ENCODE measurements at places on chromosomes 13 and 19. TPM values are rescaled to one million over a fixed set of nuclear protein-coding genes. Genes with fewer than 3 reads are reported as not detected.

FOXA3 gene
- 23.5 TPM for total RNA-seq

ZNF230 gene
- total RNA-seq: 8.5 TPM

B3GNT8 gene
- 4.4 TPM for total RNA-seq

SPACA4 gene
- not detected for total RNA-seq

DNA sequence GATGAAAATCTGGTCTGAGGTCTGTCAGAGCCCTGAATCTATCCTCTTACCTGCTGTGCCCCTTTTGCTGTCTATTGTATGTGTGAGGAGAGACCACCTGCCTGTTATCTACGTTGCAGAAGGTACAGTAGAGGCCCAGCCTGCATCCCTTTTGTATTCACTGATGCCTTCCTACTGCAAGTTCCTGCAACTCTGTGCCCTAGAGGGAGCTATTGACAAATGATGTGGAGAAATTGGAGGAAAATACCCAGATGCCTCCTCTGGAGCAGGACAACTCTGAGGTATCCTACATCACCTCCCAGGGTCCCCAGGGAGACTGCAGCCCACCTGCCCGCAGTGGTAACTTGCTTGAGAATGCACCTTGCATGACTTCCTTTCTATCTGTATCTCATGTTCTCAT lies 33.7 kb downstream of the SIAH3 start:
- DNase-seq: no peak

DNA sequence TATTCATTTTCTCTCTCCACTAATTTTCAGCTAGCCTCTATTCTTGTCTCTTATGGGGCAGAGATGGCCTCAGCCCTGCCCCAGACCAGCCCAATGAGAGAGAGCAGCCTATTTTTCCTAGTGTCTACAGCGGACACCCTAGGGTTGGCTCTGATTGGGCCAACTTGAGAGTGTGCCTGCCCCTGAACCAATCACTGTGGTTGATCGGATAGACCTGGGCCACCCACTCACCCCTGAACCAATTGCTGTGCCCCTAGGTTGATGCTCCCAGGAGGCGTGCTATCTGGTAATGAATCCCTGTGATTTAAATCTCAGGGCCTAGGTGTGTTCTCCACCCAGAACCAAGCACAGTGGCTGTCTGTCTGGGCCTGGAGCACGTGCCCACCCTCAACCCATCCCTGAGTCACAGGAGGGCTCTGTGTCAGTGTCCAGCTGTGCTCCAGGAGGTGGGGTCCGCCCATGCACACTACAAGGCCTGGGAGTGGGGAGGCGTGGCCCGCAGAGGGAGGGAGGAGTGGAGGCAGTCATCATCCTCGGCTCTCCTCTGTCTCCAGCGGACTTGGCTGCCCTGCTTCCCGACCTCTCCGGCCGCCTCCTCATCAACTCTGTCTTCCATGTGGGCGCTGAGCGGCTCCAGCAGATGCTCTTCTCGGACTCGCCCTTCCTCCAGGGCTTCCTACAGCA lies 14.9 kb upstream of the SCN1B start:
- DNase-seq: no peak

- peak; percentile 97 for DNase-seq
Observed at GRCh38 chr19:51422053-51422448, 4.6 kb upstream of the SIGLEC10 start.

GRCh38 chr19:18007917-18008673 lies at the start of gene ARRDC2:
Gene ARRDC2 (plus strand): TSS chr19:18008170. CDS start chr19:18008311, 141 bp downstream.
- DNase-seq: peak; percentile 69

DNA sequence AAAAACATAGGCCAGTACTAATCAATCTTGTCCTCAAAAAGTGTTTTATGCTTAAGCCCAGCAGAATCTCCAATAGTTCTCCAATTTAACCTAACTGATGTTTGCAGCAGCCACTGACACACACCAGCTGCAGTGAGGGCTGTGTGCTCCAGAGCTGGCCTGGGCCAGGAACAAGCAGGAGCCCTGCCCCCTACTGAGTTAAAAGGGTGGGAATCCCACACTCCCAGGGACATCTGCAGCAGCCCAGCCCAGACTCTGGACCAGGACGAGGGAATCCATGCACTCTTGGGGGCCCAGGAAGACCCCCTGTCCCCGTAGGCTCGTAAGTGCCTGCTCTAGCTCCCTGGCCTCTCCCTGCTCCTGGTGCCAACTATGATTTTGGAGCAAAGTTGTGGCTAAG lies 91.5 kb upstream of the ATXN8OS start:
- no peak for DNase-seq

All from progenitor cell of endocrine pancreas (in vitro differentiated cells).